ENCODE measurements at places on chromosomes 4 and X. TPM values are rescaled to one million over a fixed set of nuclear protein-coding genes. Genes with fewer than 3 reads are reported as not detected.

DNA sequence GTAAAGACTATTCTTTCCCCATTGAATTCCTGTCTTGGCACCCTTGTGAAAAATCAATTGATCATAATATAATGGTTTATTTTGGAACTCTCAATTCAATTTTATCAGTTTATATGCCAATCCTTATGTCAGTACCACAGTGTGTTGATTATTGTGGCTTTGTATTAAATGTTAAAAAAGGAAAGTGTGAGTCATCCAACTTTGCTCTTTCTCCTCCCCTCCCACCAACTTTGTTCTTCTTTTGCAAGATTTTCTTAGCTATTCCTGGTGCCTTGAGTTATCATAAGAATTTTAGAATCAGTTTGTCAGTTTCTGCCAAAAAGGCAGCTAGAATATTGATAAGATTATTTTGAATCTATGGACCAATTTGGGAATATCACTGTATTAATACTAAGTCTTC lies 11.2 kb upstream of the RNF175 start:
- H3K27ac ChIP-seq, result no peak overlapping the region
- no peak for DNase-seq
- no peaks in the 10 kb centered on the region for H3K27me3 ChIP-seq
- no peak overlapping the region for H3K4me3 ChIP-seq

DNA sequence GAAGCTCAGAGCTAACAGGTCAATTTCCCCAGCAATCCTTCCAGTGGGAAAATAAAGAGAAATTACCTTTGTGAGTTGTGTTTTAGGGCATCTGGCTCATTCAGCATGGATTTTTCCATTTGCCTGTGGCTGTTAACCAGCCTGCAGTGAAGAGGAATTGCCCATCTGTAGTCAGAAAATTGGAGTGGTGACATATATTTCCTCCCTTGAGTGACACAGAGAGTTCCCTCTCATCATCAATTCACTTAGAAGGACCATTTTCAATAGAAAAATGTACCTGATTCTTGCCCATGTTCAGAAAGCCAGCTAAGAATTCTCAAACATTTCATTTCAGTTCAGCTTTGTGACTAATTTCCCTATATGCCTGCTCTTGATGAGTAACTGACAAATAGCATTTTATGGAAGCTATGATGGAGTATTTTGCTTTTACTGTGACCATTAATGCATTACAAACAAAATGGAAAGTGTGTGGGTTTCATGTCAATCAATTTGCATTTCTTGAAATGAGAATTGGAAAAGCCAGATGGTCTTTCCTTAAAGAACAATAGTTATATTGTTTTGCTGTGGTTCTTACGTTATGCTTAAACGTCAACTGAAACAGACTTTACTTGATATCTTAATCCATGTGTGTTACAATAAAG lies 155.8 kb downstream of the NWD2 start:
- no peaks in the 10 kb centered on the region for H3K4me1 ChIP-seq
- H3K4me3 ChIP-seq, result no peak overlapping the region
- no peak overlapping the region for H3K27ac ChIP-seq
- DNase-seq, result no peak
- no peaks in the 10 kb centered on the region for H3K36me3 ChIP-seq

DNA sequence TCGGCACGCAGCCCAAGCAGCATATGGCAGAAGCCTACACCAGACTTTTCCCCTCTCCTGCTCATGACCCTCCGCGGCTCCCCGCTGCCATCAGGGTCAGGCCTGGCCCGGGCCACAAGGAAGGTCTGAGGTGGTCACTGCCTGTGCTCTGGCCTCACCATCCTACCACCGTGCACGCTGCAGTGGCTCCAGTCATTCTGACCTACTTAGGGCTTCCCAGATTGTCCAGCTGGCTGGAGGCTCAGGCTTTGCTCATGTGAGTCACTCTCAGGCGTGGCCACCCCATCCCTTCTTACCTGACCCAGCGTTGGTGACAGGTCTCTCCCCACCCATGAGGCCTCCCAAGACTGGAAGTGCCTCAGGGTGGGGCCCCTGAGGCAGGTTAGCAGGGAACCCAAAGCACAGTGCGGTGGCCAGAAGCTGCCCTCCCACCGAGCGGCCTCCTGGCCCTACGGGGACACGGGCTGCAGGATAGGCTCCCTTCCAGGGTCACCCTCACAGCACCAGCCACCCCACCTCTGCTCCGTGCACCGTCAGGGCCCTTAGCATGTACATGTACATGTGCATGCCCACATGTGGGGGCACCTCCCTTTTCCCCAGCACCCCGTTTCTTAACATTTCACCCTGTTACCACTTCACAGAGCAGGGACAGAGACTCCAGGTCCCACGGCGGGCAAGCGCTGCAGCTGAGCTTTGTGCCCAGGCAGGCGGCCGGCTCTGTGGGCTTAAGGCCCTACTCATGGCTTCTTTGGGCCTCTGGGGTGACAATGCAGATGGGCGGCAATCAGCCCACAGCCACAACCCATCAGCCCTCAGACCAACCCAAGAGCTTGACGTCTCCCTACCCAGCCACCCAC lies 2.2 kb downstream of the TREX2 start:
- no peak overlapping the region for H3K4me3 ChIP-seq
- H3K27me3 ChIP-seq, result no peaks in the 10 kb centered on the region
- H3K27ac ChIP-seq, result no peak overlapping the region
- no peaks in the 10 kb centered on the region for H3K4me1 ChIP-seq
- H3K36me3 ChIP-seq, result no peaks in the 10 kb centered on the region

- H3K4me1 ChIP-seq, result peaks cover 6% of the 10 kb centered on the region
- no peaks in the 10 kb centered on the region for H3K36me3 ChIP-seq
- DNase-seq, result no peak
- H3K4me3 ChIP-seq, result no peak overlapping the region
- no peaks in the 10 kb centered on the region for H3K27me3 ChIP-seq
Observed at GRCh38 chr4:30801876-30802275, 81.7 kb downstream of the PCDH7 start.

- H3K27me3 ChIP-seq, result no peaks in the 10 kb centered on the region
- H3K4me3 ChIP-seq, result no peak overlapping the region
- no peak for DNase-seq
- H3K4me1 ChIP-seq, result no peaks in the 10 kb centered on the region
Observed at GRCh38 chrX:31483336-31483735, 411.5 kb upstream of the FTHL17 start.

DNA sequence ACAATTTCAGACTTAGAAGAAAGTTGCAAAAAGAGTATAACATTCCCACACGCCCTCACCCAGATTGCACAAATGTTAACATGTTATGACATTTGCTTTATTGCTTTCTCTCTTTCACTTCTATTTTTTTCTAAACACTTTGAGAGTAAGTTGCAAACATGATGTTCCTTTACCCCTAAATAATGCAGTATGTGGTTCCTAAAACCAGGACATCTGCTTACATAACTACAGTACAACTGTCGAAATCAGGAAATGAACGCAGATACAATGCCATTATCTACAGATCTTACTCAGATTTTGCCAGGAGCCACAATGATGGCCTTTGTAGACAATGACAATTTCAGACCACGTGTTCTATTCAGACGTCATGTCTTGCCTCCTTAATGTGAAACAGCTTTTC lies 22.4 kb downstream of the SH3TC1 start:
- H3K4me3 ChIP-seq, result no peak overlapping the region
- no peak overlapping the region for H3K27ac ChIP-seq
- H3K27me3 ChIP-seq, result no peaks in the 10 kb centered on the region
- no peak for DNase-seq

GRCh38 chrX:52867610-52868348 lies at the start of gene XAGE3:
TSS of gene XAGE3 (minus strand) at chrX:52868083. CDS start at chrX:52867133, 950 bp downstream.
- no peak within 1 kb of the TSS for H3K27ac ChIP-seq
- H3K4me3 ChIP-seq, result no peak within 1 kb of the TSS
- H3K27me3 ChIP-seq, result no peaks in the 10 kb centered on the region
- H3K4me1 ChIP-seq, result no peaks in the 10 kb centered on the region
- no peaks in the 10 kb centered on the region for H3K36me3 ChIP-seq

- H3K4me1 ChIP-seq, result no peaks in the 10 kb centered on the region
- H3K27ac ChIP-seq, result no peak overlapping the region
- H3K4me3 ChIP-seq, result no peak overlapping the region
- H3K36me3 ChIP-seq, result no peaks in the 10 kb centered on the region
- no peaks in the 10 kb centered on the region for H3K27me3 ChIP-seq
Observed at GRCh38 chr4:95190751-95191436, 357.9 kb downstream of the UNC5C start.

INPP4B gene
- polyA plus RNA-seq, result 0.11 TPM

APBB2 gene
- polyA plus RNA-seq, result 34.1 TPM

PPEF2 gene
- polyA plus RNA-seq, result not detected

DNA sequence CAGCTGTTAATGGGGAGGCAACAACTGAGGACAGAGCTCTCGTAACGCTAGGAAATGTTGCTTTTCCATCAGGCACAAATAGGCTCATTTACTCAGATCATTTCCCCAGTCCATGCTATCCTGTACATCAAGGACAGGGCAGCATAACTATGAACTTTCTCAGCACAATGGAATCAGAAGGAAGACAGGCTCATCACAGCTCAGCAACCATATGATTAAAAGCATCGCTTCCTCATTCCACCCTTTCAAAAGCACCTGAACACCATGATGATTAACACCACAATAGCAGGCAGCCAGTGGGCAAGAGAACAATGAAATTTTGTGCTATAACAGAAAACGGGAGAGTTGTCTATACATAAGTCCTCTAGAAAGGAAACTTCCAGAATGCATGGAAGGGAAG lies 297.8 kb downstream of the ZNF674 start:
- no peaks in the 10 kb centered on the region for H3K36me3 ChIP-seq
- peaks cover 5% of the 10 kb centered on the region for H3K27me3 ChIP-seq
- H3K4me1 ChIP-seq, result no peaks in the 10 kb centered on the region
- no peak overlapping the region for H3K4me3 ChIP-seq

AFF2 gene
- polyA plus RNA-seq, result 1.6 TPM

- H3K27ac ChIP-seq, result no peak overlapping the region
- no peaks in the 10 kb centered on the region for H3K36me3 ChIP-seq
- no peaks in the 10 kb centered on the region for H3K27me3 ChIP-seq
- H3K4me1 ChIP-seq, result no peaks in the 10 kb centered on the region
- no peak overlapping the region for H3K4me3 ChIP-seq
Observed at GRCh38 chr4:166903408-166903807, 330.9 kb downstream of the SPOCK3 start.

GRCh38 chr4:128424527-128425497 lies 137.2 kb upstream of the PGRMC2 start:
- no peaks in the 10 kb centered on the region for H3K27me3 ChIP-seq
- no peak overlapping the region for H3K27ac ChIP-seq
- H3K4me3 ChIP-seq, result no peak overlapping the region
- H3K4me1 ChIP-seq, result peaks cover under 1% of the 10 kb centered on the region
- peaks cover 5% of the 10 kb centered on the region for H3K36me3 ChIP-seq

- H3K27me3 ChIP-seq, result no peaks in the 10 kb centered on the region
- H3K27ac ChIP-seq, result no peak overlapping the region
- no peaks in the 10 kb centered on the region for H3K4me1 ChIP-seq
Observed at GRCh38 chr4:87589531-87589930, 18.8 kb upstream of the DSPP start.

GRCh38 chr4:90002441-90003062 lies 107.9 kb downstream of the MMRN1 start:
- H3K4me1 ChIP-seq, result peaks cover 10% of the 10 kb centered on the region
- no peak overlapping the region for H3K27ac ChIP-seq
- H3K27me3 ChIP-seq, result no peaks in the 10 kb centered on the region
- no peak for DNase-seq

GRCh38 chr4:14254252-14254651 lies 626.7 kb upstream of the BOD1L1 start:
- H3K27ac ChIP-seq, result no peak overlapping the region
- no peaks in the 10 kb centered on the region for H3K27me3 ChIP-seq
- DNase-seq, result peak; percentile 71
- no peaks in the 10 kb centered on the region for H3K4me1 ChIP-seq
- no peak overlapping the region for H3K4me3 ChIP-seq

- H3K4me1 ChIP-seq, result no peaks in the 10 kb centered on the region
- no peak overlapping the region for H3K4me3 ChIP-seq
- no peak overlapping the region for H3K27ac ChIP-seq
Observed at GRCh38 chr4:155179216-155179615, 29.2 kb upstream of the NPY2R start.

- no peak for DNase-seq
- no peaks in the 10 kb centered on the region for H3K36me3 ChIP-seq
- H3K27me3 ChIP-seq, result peaks cover 10% of the 10 kb centered on the region
- peaks cover 14% of the 10 kb centered on the region for H3K4me1 ChIP-seq
Observed at GRCh38 chr4:185541251-185541727, 6.0 kb upstream of the PDLIM3 start.

GRCh38 chrX:24371391-24371972 lies 11.0 kb downstream of the SUPT20HL1 start:
- no peaks in the 10 kb centered on the region for H3K36me3 ChIP-seq
- H3K27me3 ChIP-seq, result peaks cover 24% of the 10 kb centered on the region
- peak; percentile 87 for DNase-seq
- H3K27ac ChIP-seq, result no peak overlapping the region
- peak overlapping the region; percentile 46 for H3K4me3 ChIP-seq

DNA sequence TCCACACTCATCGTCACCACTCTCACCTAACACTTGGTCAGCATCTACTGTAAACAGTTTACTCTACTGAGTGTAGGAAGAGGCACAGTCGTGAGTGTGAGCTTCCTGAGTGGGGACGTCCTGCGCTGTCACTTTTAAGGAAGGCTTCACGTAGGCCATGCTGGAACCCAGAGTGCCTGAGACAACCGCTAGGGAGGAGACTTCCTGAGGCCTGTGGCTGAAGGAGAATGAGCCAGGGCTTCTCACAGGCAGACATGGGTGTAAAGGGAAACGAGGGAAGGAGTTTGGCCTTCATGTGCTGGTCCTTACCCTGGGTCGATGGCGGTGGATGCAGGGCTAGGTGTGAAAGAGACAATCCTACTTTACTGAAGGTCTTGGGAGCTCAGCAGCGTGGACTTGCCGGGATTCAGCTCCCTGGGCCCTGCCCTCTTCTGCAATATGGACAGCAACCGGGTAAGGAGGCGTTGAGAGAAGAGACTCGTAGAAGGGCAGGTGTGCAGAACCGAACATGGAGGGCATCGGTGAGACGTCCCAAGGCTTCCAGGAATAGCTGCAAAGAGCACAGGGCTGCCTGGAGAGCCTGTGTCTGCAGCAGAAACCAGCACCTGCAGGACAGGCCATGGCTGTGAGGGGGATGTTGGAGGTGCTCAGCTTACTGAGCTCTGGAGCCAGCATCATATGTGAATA lies 48.7 kb upstream of the TLR3 start:
- no peaks in the 10 kb centered on the region for H3K36me3 ChIP-seq
- no peaks in the 10 kb centered on the region for H3K27me3 ChIP-seq
- no peak overlapping the region for H3K27ac ChIP-seq
- DNase-seq, result no peak
- peaks cover 4% of the 10 kb centered on the region for H3K4me1 ChIP-seq

- H3K27me3 ChIP-seq, result no peaks in the 10 kb centered on the region
- no peaks in the 10 kb centered on the region for H3K4me1 ChIP-seq
- H3K4me3 ChIP-seq, result no peak overlapping the region
- no peaks in the 10 kb centered on the region for H3K36me3 ChIP-seq
- no peak overlapping the region for H3K27ac ChIP-seq
Observed at GRCh38 chr4:48681856-48682255, 98.2 kb downstream of the FRYL start.

DNA sequence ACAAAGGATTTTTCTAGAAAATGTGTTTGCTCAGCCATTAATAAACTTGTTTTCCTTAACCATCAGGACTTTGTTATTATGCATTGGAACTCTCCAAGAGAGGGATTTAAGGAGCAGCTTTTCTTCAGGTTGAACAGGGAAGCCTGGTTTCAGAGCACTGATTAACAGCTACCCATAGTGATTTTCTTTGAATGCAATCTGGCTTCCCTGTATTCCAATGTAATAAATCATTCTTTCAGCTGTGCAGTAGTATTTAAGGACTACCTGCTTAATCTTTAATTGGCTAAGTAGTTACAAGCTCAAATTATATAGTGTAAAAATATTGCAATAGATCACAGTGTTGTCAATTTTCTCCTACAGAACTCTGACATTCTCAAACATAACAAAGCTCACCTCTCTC lies 77.5 kb downstream of the TMEM156 start:
- no peaks in the 10 kb centered on the region for H3K36me3 ChIP-seq
- no peak overlapping the region for H3K4me3 ChIP-seq
- no peaks in the 10 kb centered on the region for H3K4me1 ChIP-seq
- no peaks in the 10 kb centered on the region for H3K27me3 ChIP-seq

SRPX gene
- polyA plus RNA-seq, result 16.5 TPM

All from GM23338 (cell line).